ENCODE measurements at places on chromosomes 2 and 18. TPM values are rescaled to one million over a fixed set of nuclear protein-coding genes. Genes with fewer than 3 reads are reported as not detected.

DNA sequence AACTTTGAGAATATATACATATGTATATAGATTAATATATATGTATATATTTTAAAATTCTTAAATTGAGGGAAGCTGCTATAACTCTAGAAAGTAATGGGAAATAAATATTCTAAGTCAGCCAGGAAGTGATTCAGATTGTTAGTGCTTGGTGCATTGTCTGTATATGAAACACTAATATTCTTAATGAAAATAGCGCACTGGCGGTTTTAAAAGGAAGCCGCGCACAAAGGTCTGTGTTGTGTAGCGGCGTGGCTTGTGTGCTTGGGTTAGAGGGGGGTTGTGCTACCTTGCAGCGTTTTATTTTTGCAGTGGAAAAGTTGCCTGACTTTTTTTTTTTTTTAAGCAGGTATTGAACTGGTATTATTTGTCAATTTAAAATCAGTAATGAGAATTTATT lies 11.3 kb downstream of the TSHZ1 start:
- H3K4me1 ChIP-seq, result peaks cover 7% of the 10 kb centered on the region
- no peaks in the 10 kb centered on the region for H3K27me3 ChIP-seq
- H3K36me3 ChIP-seq, result no peaks in the 10 kb centered on the region

DNA sequence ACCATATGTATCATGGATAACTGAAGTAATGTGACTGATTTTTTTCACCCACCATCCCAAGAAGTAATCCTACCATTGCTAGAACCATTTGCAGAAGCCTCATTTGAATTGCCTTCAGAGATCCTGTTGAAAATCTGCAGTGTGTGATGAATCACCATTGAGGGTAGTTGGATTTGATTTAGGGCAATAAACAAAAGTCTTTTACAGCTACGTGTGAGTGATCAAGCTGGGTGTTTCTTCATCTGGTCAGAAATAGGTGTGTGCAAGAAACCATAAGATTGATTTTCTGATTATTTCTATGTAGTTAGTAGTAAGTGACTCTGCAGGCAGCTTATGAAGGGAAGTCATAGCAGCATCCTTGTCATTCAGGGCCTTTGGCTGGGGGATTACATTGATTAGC lies 159.6 kb downstream of the MGAT5 start:
- H3K27ac ChIP-seq, result no peak overlapping the region
- peaks cover 5% of the 10 kb centered on the region for H3K4me1 ChIP-seq
- no peak overlapping the region for H3K4me3 ChIP-seq

DNA sequence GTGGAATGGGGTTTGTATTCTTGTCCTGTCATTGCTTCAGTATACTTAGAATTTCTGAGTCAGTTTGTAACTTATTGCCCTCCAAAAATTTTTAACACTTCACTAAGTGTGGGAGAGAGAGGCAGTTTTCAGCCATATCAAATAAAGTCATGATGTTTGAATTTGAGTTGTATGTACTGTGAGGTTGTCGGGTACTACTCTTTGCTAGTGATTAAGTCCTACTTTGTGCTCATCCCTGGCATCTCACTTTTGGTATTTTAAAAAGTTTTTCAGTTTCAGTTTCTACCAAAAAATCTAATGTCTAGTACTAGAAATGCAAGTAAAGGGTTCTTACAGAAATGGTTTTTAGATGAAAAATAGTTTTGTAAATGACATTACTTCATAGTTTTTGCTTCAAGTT lies 40.7 kb downstream of the EIF5B start:
- H3K36me3 ChIP-seq, result peaks cover 56% of the 10 kb centered on the region
- no peak for DNase-seq
- H3K4me1 ChIP-seq, result no peaks in the 10 kb centered on the region
- no peak overlapping the region for H3K4me3 ChIP-seq
- H3K27ac ChIP-seq, result no peak overlapping the region
- H3K27me3 ChIP-seq, result no peaks in the 10 kb centered on the region

DNA sequence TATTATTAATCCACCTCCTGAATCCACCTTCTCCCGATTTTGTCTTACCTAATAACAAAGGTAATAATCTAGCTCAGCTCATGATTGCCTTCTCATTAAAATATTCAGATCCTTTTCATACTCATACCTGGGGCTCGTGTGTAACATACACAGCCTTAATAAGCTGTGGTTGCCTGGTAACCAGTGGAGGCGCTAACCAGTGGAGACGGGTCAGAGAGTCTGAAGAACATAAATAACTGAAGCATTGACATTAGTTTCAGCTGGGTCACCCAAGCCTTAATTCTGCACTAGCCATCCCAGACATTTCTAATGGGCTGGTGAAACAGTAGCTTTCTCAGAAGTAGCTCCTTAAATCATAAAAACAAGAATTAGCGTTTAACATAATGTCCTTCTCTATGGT lies 14.8 kb upstream of the DTNA start:
- no peaks in the 10 kb centered on the region for H3K27me3 ChIP-seq
- H3K4me3 ChIP-seq, result no peak overlapping the region
- no peak for DNase-seq
- no peaks in the 10 kb centered on the region for H3K36me3 ChIP-seq
- no peaks in the 10 kb centered on the region for H3K4me1 ChIP-seq
- no peak overlapping the region for H3K27ac ChIP-seq

GRCh38 chr2:226524381-226524843 lies 275.2 kb downstream of the IRS1 start:
- no peaks in the 10 kb centered on the region for H3K36me3 ChIP-seq
- H3K4me1 ChIP-seq, result no peaks in the 10 kb centered on the region
- DNase-seq, result no peak
- H3K27ac ChIP-seq, result no peak overlapping the region

DNA sequence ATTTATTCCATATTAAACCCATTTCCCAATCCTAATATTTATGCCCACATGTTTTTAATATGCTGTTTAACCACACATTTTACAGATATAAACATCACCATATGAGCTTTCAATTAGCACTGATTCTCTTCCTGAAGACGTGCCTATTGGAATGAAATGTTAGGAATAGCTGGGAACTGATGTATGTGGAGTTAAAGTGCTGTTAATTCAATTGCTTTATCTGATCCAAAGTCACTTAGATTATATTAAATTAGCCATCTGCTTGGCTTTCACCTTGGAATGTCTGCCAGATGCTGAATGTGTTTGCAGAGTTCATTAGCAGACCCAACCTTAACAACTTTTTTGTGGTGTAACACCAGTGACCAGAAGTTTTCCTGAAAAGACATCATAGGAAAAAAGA lies 942.9 kb upstream of the KLHL29 start:
- H3K27me3 ChIP-seq, result no peaks in the 10 kb centered on the region
- no peaks in the 10 kb centered on the region for H3K36me3 ChIP-seq
- no peak overlapping the region for H3K4me3 ChIP-seq
- no peaks in the 10 kb centered on the region for H3K4me1 ChIP-seq

DNA sequence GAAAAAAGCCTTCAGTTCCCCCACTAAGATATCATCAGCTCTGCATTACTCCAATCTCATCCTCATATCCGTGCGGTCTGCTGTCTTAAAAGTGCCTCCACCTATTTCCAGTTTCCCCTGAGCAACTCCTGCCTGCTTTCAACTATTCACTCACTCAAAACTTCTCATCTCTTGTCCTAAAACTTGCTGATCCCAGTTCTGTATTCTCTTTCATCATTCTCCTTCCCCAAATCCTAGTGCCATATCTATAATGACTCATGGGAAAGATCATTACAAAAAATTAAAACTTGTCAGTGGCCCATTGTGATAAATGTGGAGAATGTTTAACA lies 20.0 kb downstream of the ACVR1 start:
- H3K27me3 ChIP-seq, result no peaks in the 10 kb centered on the region
- no peak for DNase-seq
- no peak overlapping the region for H3K27ac ChIP-seq
- H3K4me1 ChIP-seq, result peaks cover 24% of the 10 kb centered on the region
- H3K4me3 ChIP-seq, result no peak overlapping the region

DNA sequence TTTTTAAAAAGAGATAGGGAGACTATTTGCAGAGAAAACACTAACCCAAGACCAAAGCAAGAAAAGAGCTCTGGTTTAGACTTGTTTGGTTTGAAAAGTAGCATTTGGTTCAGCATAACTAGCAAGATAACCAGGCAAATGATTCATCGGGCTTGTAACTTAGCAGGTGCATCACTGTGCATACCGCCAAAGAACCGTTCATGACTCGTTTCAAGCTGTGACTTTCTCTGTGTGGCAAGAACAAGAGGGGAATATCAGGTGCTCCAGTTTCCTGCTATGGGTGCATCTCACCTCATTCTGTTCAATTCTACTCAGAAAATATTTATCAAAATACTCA lies 244.9 kb downstream of the ETAA1 start:
- H3K4me3 ChIP-seq, result no peak overlapping the region
- no peaks in the 10 kb centered on the region for H3K36me3 ChIP-seq
- H3K27ac ChIP-seq, result no peak overlapping the region
- DNase-seq, result no peak
- H3K27me3 ChIP-seq, result peaks cover 25% of the 10 kb centered on the region

DNA sequence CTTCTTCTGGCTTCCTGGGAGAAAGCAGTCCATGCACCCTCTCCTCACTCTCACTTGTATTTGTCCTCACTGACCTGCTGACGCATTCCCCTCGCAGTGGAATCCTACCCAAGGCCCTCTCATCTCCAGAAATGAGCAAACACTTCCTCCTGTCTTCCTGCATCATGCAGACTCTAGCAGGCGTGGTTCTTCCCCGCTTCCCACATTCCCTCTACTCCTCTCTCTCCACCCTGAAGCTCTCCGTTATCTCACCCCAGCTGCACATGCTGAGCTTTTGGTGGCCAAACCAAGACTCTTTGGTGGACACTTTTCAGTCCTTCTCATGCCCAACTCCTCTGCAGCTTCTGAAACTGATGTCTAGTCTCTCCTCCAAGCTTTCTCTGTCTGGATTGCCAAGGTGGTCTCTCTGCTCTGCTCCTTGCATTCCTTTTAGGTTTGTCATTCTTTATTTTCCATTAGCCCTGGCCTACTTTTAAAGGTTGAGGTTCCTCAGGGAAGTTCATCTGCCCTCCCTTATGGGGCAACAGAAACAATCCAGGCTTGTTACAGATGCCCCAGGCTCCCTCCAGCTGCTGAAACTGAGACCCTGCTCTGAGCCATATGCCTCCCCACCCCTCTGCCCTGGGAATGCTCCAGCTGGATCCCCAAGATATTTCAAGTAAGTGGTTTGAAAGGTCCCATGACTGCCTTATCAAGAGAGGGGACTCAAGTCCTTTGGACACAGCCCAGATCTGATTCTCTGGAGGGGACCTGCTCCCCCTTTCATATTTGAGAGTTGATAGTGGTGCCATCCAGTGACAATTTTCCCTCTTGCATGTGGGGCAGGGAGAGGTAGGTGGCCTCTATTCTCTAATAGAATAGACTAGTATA lies 835 bp upstream of the IL18RAP start:
- H3K4me1 ChIP-seq, result no peaks in the 10 kb centered on the region
- no peak overlapping the region for H3K4me3 ChIP-seq
- no peak overlapping the region for H3K27ac ChIP-seq
- no peaks in the 10 kb centered on the region for H3K36me3 ChIP-seq
- no peak for DNase-seq

- H3K27me3 ChIP-seq, result peaks cover 15% of the 10 kb centered on the region
- peaks cover 7% of the 10 kb centered on the region for H3K4me1 ChIP-seq
- H3K4me3 ChIP-seq, result no peak overlapping the region
- no peak overlapping the region for H3K27ac ChIP-seq
Measured at GRCh38 chr2:16008856-16009255, 68.5 kb downstream of the MYCN start.

DNA sequence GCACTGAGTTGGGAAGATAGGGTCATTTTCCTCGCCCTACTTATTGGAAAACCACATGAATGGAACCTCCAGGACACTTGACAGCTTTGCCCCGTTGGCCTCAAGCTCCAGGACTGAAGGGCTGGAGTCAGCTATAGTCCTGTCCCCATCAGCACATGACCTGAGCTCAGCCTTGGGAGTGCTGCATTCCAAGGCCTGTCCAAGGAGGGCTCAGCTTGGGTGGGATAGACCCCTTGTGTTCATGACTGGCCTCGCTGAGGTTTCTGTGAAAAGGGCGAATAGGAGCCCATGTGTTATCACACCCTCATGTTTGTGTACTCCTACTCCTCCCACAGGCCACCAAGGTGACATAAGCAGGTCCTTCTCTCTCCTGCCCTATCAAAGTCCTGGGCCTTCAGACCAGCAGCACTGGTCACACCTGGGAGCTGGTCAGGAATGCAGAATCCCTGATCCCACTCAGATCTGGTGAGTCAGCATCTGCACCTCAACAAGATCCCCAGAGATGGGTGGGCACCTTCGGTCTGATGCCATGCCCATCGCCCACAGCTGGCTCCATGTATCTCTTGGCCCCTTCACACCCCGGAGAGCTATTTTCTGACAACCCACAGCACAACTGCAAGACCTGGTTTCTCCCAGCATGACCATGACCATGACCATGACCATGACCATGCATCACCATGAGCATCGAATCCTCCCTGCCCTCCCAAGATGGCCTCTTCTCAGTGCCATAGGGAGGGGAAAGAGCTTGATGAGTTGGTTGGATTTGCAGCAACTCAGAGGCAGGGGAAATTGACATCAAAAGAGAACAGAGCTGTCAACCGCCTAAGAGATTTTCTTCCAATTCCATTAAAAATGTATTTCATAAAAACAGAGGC lies 83.0 kb upstream of the RAB6C start:
- H3K27me3 ChIP-seq, result peaks cover 34% of the 10 kb centered on the region
- H3K4me1 ChIP-seq, result no peaks in the 10 kb centered on the region

DNA sequence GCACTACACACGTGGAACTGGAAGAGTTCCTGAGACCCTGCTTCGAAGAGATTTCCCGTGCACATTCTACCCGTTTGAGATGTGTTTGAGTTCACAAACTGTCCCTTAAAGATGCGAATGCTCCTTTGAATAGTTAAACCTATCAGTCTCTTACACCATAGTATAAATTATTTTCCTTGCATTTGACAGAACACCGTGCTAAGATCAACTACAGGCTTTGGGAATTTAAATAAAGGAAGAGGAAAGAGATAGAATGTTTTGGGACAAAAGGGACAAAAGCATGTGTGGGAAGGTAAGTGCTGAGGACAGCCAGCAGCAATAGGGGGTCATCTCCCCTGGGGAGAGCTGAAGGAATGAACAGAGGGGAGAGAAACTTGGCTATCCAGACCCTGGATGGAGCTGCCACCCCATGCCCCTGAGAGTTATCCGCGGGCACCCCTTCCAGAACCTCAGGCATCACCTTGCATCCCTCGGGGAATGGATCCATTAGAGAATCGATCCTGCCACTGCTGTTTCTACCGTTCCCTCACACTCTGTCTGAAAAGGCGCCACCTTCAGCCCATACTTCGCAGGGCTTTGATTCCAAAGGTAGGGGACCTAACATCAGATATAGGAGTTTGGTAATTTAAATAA lies 888 bp upstream of the ADCY3 start:
- DNase-seq, result no peak
- no peaks in the 10 kb centered on the region for H3K27me3 ChIP-seq
- H3K4me1 ChIP-seq, result peaks cover 5% of the 10 kb centered on the region
- peak overlapping the region; percentile 66 for H3K4me3 ChIP-seq
- peak overlapping the region; percentile 54 for H3K27ac ChIP-seq
- H3K36me3 ChIP-seq, result no peaks in the 10 kb centered on the region

The RNF152 gene
- total RNA-seq, result 0.47 TPM

The RFX8 gene
- total RNA-seq, result not detected

The SCN7A gene
- total RNA-seq, result 0.07 TPM

The CRYGC gene
- not detected for total RNA-seq

The LOXHD1 gene
- total RNA-seq, result not detected

The MROH2A gene
- not detected for total RNA-seq

All from HCT116 (cell line).